ENCODE measurements at places on chromosomes 1 and 21.
A peak's percentile ranks its signal among the peaks of the same experiment; 100 is the strongest.

DNA sequence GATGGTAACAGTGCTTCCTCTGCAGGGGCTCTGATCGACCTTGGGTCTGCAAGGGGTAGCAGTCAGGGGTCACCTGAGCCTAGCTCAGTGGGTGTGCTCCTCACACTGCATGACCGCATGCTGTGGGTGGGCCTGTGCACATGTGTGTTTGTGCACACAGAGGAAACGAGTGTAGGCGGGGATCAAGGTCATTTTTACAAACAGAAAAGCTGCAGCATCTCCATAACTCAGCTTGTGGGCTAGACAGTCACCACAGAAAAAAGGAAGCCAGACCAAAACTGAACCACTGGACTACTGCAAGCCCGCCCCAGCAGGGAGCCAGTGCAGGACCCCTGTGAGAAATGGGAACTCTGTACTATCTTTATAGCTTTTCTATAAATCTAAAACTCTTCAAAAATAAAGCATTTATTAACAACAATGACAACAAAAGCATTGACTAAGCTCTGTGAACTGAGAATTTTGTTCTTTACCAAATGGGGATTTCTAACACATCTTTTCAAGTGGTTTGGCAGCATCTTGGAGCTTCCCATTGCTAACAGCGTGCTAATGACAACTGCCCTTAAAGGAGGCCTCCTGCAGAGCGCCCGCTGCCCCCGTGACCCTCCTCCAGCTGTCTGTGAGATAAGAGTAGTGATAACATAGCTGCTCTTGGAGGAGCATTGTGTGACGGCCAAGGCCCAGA, 19.9 kb upstream of the NEK2 start:
- DNase-seq, result no peak

DNA sequence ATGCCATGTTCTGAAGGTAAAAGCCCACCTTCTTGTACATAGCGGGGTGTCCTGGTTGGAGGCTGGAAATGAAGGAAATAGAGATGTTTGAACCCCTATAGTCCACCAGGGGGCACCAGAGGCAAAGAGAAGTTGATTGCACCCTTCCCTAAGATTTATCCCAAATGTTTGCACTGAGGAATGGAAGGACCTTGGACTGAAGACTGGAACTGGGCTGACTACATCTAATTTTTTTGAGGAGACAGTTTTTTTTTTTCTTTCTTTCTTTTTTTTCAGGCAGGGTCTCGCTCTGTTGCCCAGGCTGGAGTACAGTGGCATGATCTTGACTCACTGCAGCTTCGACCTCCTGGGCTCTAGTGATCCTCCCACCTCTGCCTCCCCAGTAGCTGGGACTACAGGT, 55.3 kb upstream of the EIF4G3 start:
- peak; percentile 11 for DNase-seq

- DNase-seq, result no peak
Observed at GRCh38 chr1:115643225-115643624, 1.5 kb downstream of the VANGL1 start.

DNA sequence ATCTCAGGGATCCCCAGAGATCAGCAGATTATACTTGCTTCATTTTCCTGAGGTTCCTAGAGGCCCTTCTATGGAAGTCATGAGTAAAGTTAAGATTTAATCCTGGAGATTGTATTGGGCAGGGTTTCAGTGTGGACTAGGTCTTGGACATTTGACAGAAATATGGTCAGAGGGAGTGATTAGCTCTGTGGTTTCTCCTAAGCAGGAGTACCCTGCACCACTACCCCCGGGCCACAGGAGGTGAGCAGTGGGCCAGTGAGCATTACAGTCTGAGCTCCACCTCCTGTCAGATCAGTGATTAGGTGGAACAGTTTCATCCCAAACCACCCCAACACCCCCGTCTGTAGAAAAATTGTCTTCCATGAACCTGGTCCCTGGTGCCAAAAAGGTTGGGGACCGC, 43.2 kb downstream of the PHACTR4 start:
- no peak for DNase-seq

GRCh38 chr1:214216021-214216420, 64.9 kb upstream of the SMYD2 start:
- no peak for DNase-seq

DNA sequence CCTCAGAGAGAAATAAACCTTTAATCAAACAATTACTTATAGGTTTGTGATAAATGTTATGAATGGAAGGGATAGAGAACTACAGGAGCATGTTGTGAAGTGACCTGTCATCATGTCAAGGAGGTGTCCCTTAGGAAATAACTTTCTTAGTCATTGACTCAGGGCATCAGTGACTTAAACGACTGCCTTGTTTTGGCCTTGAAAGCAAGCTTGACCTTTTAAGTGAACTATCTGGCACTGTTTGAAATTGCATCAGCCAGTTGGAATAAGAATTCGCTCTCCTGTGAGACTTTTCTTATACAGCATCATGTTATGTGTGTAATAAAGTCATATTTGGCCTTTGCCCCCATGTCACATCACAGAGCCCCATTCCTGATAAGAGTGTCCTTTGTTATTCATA, 30.9 kb downstream of the LRRC8B start:
- no peak for DNase-seq

GRCh38 chr1:62045574-62045973, 149.1 kb upstream of the L1TD1 start:
- no peak for DNase-seq

- DNase-seq, result no peak
Observed at GRCh38 chr21:45974073-45975019, 7.2 kb upstream of the COL6A1 start.

DNA sequence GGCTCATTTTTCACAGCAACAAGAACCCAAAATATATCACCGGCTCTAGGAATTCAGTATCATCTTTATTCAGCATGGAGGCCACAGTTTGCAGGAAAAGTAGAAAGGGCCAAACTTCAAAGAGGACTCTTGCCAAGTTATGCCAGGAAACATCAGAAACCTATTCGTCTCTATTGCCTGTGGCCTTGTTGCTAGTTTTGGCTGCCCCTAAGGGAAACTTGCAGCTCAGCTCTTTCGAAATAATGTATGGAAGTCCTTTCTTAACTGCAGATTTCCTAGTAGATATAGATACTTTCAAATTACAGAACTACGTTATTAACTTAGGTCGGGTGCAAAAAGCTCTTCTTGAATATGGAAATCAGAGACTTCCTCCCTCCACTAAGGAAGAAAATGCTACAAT, 4.2 kb upstream of the NENF start:
- DNase-seq, result no peak

- no peak for DNase-seq
Observed at GRCh38 chr1:202685641-202686040, 24.6 kb downstream of the SYT2 start.
